Activated CD4-positive, alpha-beta memory T cell treated with anti-CD3 and anti-CD28 coated beads for 36 hours (primary cell): ENCODE measurements at places on chromosomes 16 and 17.

- DNase-seq: no peak
Measured at GRCh38 chr16:85436207-85436606, 176.9 kb upstream of the GSE1 start.

DNA sequence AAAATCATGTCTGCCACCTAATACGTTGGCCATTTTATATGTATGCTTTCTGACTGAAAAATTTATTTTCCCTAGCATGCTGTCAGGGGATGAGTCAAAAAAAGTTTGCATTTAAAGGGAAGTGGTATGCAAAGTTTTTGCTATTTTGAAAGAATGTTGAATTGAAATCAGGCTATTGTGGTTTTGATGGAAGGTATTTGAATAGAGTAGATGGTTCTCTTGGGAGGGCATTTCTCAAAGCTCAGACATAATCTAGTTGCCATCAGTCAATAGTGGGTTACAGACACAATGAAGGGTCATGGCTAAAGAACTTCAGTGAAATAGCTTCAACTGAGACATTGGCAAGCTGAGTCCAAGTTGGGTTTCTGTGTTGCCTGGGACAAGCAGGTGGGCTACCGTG lies 102.4 kb downstream of the MAP2K6 start:
- no peak for DNase-seq

- DNase-seq: no peak
Measured at GRCh38 chr17:1212946-1213345, 33.2 kb upstream of the ABR start.

- DNase-seq: no peak
Measured at GRCh38 chr16:84068041-84068440, 25.4 kb upstream of the SLC38A8 start.

GRCh38 chr16:57998486-57998885 lies 2.0 kb downstream of the ZNF319 start:
- DNase-seq: peak; percentile 86

GRCh38 chr16:82671741-82672140 lies 45.0 kb downstream of the CDH13 start:
- peak; percentile 54 for DNase-seq

DNA sequence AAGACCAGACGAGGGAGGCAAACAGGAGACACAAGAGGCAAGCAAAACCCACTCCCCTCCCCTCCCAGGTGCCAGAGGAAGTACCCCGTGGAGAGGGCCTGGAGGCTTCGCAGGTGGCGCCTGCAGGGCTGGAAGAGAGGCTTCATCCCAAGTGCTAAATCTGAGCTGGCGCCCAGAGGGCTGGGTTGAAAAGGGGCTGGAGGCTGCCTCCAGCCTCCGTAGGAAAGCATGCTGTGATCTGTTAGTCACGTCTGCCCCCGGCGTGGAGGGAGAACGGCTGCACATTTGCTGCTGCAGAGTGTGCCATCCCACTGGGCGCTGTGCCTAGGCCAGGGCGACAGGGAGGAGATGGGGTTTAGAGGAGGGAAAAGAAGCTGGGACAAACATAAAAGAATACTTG lies 16.9 kb downstream of the RPH3AL start:
- DNase-seq: no peak

DNA sequence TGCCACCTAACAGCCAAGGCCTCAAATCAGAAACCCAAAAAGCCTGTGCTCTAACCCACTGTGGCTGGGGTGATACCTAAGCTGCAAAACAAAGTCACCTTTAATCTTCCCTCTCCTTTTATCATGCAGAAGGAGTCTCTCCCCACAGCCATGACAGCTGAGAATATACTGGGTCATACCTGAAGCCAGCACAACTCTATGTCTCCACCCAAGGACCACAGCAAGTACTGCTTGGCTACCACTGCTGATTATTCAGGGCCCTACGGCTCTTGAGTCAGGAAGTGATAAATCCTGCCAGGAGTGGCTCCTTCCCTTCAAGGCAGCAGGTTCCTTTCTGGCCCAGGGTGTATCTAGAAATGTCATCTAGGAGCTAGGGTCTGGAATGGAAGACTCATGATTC lies 151.5 kb upstream of the TOM1L1 start:
- DNase-seq: no peak

DNA sequence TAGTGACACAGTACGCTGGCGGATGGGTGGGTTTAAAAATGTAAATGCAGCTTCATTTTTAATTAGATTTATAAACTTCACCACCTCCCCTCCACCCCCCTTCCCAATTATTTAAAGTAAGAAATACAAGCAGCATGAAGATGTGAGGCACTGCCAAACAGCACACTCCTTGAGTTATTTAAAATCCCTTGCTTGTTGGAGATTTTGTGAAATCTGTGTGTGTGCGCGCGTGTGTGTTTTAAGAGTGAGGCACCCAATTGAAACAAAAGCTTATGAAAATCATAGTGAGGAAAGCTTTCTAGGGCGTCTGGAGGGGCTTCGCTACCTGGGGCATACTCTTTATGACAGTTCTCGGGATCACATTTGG lies 219.6 kb upstream of the IRX3 start:
- no peak for DNase-seq

DNA sequence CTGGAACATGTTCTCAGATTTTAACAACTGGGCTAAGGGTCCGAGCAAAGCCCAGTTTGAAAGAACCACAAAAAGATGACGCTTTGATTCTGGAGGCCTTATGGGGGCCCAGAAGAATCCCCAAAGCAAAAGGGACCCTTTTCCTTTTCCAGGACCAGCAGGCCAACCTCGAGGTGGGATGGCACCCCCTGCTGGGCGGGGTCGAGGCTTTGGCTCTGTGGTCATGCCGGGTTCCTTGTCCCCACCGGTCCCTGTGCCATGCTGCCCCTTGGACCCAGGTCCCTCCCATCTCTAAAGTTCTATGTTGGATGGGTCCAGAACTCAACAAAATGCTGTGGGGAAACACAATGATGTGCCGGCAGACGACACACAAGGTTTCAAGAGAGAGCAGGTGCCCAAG lies 30.9 kb downstream of the TMEM204 start:
- DNase-seq: peak; percentile 37

- DNase-seq: no peak
Measured at GRCh38 chr16:58866935-58867334, 132.8 kb upstream of the GOT2 start.

DNA sequence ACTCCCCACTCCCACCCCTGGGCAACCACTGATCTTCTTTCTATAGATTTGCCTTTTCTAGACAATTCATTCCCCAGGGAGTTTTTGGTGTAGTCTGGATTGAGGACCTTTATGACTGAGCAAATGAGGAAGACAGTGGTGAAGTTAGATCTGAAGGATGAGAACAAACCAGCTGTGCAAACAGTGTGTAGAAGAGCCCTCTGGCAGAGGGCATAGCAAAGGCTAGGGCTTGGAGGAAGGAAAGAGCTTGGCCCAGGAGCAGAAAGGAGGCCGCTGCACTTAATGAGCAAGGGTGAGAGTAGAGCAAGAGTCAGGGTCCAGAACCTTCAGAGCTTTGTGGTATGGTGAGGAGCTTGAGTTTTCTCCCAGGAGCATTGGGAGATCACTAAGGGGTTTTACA lies 352.7 kb downstream of the CA10 start:
- DNase-seq: no peak
